ENCODE measurements at places on chromosomes 7 and 10.

DNA sequence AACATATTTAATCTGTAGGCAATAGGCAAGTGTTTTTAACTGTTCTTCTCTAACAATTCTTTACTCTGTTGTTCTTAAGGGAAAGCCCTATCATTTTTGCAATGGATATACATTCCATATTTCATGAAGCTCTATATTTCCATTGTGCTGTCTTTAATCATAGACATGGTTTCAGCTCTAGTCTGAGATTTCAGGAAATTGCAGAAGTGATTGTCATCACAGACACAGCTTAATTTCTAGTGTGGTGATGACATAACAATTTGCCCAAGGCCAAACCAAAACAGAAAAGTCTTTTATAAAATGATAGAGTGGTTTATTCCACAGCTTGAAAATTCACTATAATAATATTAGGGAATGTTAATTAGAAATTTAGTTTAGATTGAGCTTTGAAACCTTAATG, 494.1 kb upstream of the SEMA3A start:
- no peak for DNase-seq

DNA sequence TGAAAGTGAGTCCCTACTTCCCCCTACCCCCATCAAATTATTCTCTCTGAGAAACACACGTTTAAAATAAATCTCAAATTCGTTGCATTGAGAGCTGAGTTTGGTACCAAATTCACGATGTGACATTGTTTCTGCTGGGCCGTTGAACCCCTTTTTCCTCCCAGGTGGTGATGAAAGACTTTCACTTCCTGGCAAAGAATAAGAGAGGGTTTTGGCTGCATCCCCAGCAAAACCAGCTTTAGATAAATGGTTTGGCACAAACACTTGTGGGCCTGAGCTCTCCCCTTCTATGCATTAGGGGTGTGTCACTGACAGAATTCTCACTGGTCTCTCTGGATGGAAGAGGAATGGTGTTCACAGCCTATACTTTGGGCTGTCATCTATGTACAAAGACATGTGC, 8.8 kb upstream of the DNTT start:
- DNase-seq, result no peak

GRCh38 chr7:116949941-116950801, 3.1 kb upstream of the ST7 start:
- no peak for DNase-seq

GRCh38 chr10:133275684-133276092, 980 bp downstream of the ADAM8 start:
- no peak for DNase-seq

DNA sequence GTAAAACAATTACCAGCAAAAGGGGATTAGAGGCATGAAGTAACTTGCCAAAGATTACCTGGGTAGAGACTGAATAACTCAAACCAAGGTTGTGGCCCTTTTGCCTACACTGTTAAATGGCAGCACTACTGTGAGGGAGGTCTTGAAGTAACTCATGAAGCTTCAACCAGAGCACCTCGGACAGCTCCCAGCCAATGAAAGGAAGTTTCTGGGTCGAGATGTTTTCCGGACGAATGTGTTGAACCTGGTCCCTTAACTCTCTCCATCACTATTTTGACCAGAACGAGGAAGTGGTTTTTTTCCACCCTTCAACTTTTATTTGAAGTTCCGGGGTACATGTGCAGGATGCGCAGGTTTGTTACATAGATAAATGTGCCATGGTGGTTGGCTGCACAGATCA, 133.6 kb upstream of the PRKCQ start:
- no peak for DNase-seq

DNA sequence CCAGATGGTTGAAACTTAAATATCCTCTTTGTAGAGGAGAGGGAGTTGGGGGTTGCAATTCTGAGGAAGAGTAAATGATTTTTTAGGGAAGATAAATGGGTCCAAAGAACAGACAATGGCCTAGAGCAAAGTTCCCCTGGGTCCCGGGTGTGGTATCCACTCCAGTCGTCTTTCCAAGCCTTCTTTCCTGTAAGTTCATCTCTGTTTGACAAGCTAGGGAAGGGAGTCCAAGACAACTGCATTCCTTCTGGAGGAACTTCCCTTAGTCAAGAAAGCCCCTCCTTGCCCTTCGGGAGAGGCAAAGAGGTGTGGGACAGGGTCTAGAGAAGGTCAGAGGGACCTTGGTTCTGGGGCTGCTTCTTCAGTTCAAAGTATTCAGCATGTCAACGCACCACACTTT, 33.4 kb downstream of the C10orf71 start:
- DNase-seq, result no peak

- no peak for DNase-seq
Measured at GRCh38 chr7:2087744-2088143, 145.0 kb downstream of the MAD1L1 start.

GRCh38 chr7:84025332-84025927, 169.2 kb downstream of the SEMA3A start:
- no peak for DNase-seq

DNA sequence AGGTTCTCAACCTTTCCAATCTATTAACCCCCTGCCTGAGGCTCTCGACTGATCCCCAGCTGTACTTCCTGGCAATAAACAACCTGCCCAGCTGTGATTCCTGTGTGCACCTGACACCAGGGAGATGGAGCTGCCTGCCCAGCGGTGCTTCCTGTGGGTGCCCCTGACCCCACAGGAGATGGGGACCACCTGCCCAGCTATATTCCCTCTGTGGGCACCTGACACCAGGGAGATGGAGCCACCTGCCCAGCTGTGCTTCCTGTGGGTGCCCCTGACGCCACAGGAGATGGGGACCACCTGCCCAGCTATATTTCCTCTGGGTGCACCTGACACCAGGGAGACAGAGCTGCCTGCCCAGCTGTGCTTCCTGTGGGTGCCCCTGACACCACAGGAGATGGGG, 184.0 kb downstream of the DIP2C start:
- no peak for DNase-seq

DNA sequence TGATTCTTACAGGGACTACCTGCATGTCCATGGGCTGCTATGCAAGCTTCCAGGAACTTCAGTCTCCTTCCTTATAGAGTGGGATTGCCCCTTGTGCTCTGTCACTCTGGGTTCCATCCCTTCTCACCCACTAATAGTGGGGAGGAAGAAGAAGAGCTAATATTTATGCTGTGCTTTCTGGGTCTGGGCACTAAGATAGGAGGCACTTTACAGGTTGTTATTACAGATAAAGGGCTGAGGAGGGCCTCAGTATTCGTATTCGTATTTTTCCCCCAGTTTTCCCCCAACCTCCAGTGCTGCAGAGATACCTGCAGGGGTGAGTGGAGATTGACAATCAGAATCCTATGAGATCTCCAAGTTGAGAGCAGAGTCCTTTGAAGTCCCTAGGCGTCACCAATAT, 14.2 kb downstream of the HK1 start:
- no peak for DNase-seq

DNA sequence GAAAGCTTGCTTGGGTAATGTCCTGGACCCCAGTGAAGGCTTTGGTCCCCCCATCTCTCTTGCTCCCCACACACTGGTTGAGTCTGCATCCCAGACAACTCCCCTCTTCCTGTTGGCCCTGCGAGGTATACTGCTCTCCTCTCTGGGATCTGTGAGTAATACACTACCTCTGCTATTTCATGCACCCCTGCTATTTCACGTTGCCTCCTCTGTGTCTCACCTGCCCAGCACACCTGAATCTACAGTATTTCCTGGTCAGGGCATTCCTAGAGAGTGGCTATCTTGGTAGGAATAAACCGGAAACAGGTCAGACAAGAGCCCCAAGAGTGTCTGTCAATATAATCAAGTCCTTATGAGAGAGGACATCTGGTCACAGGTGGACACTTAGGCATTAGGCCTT, 114.3 kb upstream of the ODAD2 start:
- no peak for DNase-seq

GRCh38 chr10:69323622-69324021, 45.3 kb downstream of the HK1 start:
- DNase-seq, result no peak

GRCh38 chr7:157745721-157746709, 409.2 kb downstream of the DNAJB6 start:
- no peak for DNase-seq

DNA sequence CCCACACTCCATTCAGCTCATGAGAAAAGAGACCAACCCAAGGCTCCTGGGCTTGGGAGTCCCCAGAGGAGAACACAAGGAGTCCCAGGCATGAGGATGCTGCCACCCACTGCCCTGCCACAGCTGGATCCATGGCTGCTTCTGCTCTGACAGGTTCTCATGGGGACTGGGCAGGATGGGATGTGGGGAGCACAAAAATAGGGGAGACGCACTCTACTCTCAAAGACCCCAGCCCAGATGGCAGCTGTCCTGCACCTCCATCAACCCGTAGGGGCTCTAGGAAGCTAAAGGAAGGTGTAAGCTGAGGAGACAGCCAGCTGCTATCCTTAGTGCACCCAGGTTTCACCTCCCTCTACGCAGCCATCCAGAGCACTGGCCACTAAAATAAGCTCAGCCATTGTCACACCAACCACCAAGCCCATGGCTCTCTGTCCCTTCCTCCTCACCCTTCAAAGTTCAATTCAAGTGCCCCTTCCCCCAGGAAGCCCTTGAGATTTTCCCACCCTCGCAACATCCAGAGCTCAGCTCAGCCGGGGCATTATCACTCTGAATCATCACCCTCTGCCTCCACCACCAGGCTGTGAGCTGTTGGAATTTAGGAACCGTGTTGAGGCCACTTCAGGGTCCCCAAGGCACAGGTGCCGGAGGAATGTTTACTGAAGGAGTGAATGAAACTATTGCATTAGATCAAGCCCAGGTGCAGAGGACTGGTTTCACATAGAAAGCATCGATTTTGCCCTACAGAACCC, 142.1 kb downstream of the GRID1 start:
- DNase-seq, result no peak

DNA sequence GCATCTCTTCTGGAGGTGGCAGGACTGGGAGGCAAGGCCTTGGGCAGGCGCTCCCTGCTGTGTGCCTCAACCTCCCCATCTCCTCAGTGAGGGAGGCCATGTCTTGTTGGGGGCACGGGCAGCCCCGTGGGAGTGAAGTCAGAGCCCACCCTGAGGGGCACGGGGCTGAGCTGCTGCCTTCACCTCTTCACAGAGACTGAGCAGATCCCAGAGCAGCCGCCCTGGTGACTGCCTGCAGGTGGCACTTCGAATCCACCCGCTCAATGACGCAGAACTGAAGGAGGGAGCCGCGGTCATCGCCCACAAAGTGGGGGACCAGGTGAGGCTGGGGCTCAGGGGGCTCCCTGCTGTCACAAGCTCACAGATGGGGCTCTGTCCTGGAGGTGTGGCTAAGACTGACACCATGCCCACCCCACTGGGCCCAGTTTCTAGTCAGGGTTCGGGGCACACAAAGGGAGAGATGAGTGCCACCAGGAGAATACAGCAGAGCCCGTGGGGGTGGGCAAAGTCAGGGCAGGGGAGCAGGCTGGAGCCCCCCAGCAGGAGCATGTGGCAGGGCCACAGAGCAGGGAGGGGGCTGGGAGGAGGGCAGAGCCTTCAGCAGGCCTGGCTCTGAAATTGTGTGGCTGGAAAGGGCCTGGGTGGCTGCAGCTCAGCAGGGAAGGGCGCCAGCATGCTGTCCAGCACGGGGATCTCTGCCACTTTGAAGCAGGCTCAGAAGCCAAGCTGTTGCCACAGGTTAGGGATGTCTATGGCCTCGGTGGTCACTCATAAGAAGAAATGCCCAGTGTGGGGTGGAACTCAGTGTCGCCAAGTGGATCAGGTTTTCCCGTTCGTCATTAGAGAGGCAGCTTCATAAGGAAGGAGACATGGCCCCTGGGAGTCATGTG, 18.8 kb upstream of the CHST12 start:
- DNase-seq, result no peak

DNA sequence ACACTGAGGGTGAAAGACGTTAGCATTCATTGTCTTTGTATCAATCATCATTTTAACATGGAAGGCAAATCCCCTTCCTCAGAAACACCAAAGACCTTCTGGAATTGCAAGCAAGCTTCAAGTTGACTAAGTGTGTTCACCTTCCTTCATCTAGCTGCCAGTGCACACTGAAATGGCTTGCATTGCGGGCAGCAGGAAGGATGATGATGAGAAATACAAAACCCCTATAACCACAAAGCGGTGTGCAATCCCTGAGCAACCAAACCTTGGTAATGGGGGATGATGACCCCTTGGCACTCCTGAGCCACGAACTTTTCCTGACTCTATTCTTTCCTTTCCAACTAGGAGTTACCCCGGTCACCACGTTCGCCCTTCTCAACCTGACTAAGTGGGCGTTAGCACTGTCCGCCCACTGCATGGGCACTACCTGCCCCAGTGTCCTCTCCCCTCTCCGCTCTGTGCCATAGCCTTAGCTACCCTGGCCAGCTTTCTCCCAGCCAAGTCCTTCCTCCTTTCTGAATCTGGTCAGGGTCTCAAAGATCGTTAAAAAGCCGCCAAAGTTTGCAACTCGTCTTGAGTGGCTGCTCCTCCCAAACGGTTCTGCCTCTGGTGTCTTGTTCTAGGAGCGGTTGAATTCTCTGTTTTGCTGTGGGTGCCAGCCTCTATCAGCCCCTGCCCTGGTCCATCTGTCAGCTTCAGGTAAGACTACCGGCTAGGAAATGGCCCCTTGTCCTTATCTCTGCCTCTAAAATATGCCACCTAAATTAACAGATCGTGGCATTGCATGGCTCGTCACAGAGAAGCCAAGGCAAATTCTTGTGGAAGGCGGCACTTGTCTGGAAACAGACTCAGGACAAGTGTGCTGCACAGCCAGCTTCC, 586 bp upstream of the AOC1 start:
- no peak for DNase-seq

Data from stimulated activated CD8-positive, alpha-beta memory T cell treated with anti-CD3 and anti-CD28 coated beads, Interleukin-15, amount 100 ng/mL, for 1 hour (primary cell).